ENCODE measurements at places on chromosomes 2 and 18.

DNA sequence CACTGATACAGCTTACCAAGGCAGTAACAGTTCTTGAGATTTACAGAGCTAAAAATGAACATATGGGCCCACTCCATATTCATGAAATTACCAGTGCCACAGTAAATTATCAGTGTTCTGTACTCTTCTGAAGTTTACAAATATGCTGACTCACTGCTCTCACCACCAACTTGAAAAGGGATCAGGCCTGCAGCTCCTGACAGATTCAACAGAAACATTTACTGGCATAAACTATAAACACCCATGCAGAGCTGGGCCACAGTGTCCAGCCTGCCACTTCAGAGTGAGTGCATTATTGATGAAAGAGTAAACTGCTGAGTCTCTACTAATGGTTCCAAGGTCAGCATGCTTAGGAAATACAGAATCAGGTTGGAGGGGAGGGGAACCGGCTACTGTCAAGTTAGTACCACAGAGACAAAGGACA is 83.1 kb downstream of the FARSB start:
- DNase-seq, result no peak

GRCh38 chr2:24365051-24365450 is 4.7 kb upstream of the ITSN2 start:
- DNase-seq, result no peak

DNA sequence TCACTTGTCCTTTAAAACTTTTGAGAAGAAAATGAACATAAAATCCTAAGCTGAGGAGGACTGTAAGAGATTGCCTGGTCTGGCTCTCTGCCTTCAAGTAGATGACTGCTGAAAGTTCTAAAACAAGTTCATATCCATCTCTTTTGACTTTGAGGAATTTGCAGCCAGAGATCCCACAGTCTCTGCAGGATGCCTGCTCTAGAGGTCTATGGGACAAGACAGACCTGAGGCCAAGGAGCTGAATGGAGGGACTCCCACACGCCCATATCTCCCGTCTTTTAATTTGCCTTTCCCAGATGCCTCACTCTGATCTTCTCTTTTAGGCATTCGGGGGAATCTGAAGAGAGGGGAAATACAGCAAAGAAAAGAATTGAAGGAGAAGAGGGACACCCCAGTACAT is 255.9 kb upstream of the RASGRP3 start:
- no peak for DNase-seq

DNA sequence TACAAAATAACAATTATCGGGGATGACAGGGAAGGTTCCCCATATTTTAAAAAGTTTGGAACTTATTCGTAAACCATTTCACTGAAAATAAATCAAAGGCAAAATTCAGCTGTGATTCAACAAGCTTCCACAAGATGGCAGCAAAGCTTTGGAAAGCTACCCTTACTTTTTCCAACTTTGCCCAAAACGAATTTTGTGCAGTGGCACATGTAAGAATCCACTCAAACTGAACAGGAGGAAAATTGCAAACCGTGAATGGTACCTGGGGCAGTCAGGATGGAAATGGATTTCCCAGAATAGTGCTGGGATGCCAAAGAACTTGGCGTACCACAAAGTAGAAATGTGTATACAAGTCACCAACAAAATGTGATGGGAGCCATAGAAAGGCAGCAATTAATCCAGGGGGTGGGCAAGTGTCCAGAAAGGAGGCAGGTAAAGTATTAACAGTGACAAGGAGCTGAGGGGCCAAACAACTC is 10.7 kb downstream of the RPL31 start:
- no peak for DNase-seq

DNA sequence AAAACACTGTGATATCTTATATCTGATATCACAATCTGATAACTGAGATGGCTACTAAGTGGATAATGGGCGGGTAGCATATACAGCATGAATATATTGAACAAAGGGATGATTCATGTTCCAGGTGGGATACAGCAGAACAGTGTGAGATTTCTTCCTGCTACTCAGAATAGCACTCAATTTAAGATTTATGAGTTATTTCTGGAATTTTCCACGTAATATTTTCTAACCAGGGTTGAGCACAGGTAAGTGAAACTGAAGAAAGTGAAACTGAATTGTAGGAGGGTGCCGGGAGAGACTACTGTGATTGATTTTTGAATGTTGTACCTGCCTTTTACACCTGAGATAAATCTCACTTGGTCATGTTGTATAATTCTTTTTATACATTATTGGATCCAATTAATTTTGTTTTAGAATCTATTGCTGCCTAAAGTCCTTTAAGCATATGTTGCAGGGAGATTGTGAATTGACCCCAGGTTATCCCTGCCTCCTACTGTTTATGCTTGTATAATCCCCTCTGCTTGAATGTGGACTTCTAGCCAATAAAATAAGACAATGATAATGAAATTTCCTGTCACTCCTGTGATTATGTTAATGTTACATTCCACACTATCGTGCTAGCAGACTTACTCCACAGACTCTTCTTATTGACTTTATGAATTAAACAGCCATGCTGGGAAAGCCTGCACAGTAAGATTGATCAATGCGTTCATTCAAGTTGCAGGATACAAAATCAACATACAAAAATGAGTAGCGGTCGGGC is 67.6 kb upstream of the RBBP8 start:
- no peak for DNase-seq

DNA sequence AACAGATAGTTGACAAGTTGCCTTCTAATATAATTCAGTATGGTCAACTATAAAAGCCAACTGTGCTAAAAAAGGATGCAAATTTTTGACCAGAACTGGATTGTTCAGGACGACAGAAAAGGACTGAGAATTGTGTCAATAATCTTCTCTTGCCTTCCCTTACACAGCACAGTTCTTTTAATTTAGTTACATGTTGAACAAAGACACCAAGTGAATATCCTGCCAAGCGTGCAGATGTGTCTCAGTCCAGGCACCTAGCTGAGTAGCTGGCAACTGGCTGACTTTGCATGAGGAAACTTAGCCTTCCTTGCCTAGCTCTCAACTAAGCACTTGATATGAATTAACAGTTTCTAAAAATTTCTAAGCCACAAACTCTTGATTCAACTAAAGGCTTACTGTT is 801.4 kb downstream of the BCL11A start:
- no peak for DNase-seq

DNA sequence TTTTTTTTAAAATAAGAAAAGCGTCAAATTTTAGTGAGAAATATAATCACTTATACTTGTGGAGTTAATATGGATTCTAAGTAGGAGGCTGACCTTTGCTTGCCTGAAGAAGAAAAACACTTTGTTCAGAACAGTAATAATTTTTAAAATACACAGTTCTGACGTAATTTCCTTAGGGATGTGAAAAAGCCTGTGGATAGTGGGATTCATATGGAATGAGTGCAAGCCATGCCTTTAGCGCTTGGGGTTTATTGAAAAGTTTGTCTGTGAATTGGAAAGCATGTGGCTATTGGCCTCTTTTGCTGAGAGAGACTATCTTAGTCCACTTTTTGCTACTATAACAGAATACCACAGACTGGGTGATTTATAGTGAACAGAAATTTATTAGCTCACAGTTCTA is 151.3 kb downstream of the CCDC85A start:
- DNase-seq, result no peak

DNA sequence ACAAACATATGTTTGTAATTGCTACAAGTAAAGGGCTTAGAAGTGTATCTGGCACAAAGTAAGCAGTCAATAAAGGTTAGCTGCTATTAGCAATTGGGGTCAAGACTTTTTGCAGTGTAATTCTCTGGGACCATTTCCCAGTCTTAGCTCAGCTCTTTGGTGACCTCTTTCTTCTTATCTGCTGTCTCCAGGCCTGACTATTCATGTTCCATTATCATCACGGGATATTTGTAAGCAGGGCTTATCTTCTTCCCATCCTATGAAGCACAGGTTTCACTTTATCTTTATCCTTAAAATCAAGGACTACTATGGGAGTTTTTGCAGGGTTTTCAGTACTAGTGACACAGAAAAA is 131.7 kb downstream of the DOCK10 start:
- DNase-seq, result no peak

Measured in stimulated activated naive CD4-positive, alpha-beta T cell (primary cell).